Activated CD4-positive, alpha-beta T cell treated with anti-CD3 and anti-CD28 coated beads, Interleukin-2, amount 10 ng/mL, durations not matched to agents 7 days and 5 days (primary cell): ENCODE measurements at places on chromosomes 13 and 19. TPM values are rescaled to one million over a fixed set of nuclear protein-coding genes. Genes with fewer than 3 reads are reported as not detected.
A peak's percentile ranks its signal among the peaks of the same experiment; 100 is the strongest.

Gene RFPL4AL1
- not detected for total RNA-seq

Gene COMP
- total RNA-seq = not detected

Gene PLPPR3
- total RNA-seq = not detected

DNA sequence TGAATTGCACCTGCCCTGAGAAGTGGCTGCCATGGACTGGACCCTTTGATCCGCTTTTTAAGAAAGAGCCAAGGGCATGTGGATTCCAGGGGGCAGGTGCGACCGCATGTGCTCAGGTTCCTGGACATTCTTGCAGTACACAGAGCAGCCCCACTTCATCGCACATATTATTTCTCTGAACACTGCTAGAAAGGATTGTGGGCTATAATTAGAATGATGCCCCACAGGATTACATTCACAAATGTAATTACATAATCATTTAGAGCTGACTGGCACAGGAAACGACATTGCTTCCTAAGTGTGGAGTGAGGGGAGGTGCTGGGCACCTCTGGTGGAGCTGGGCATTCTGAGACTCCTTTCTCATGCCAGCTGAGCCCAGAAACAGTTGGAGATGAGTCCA is 37.5 kb upstream of the VSTM2B start:
- H3K27ac ChIP-seq = no peak overlapping the region
- H3K4me1 ChIP-seq = no peaks in the 10 kb centered on the region
- H3K36me3 ChIP-seq = no peaks in the 10 kb centered on the region
- no peak for DNase-seq
- H3K4me3 ChIP-seq = no peak overlapping the region
- peaks cover 14% of the 10 kb centered on the region for H3K27me3 ChIP-seq

- H3K27ac ChIP-seq = no peak overlapping the region
- no peak overlapping the region for H3K4me3 ChIP-seq
- no peaks in the 10 kb centered on the region for H3K27me3 ChIP-seq
- H3K4me1 ChIP-seq = no peaks in the 10 kb centered on the region
These were observed 403.1 kb downstream of the SPRY2 start for GRCh38 chr13:79937771-79938216.

- no peak overlapping the region for H3K27ac ChIP-seq
- DNase-seq = no peak
- H3K4me1 ChIP-seq = peaks cover 3% of the 10 kb centered on the region
- no peak overlapping the region for H3K4me3 ChIP-seq
- no peaks in the 10 kb centered on the region for H3K36me3 ChIP-seq
These were observed 13.1 kb upstream of the NPAS1 start for GRCh38 chr19:47006496-47006895.

GRCh38 chr13:75480671-75481175 is 1.2 kb downstream of the TBC1D4 start:
- H3K36me3 ChIP-seq = no peaks in the 10 kb centered on the region
- H3K4me1 ChIP-seq = peaks cover 16% of the 10 kb centered on the region
- peak overlapping the region; percentile 74 for H3K4me3 ChIP-seq
- H3K27me3 ChIP-seq = peaks cover 68% of the 10 kb centered on the region
- no peak overlapping the region for H3K27ac ChIP-seq

GRCh38 chr19:44800461-44800860 is 8.4 kb upstream of the BCAM start:
- DNase-seq = peak; percentile 90
- no peaks in the 10 kb centered on the region for H3K36me3 ChIP-seq
- H3K27me3 ChIP-seq = no peaks in the 10 kb centered on the region
- peaks cover 23% of the 10 kb centered on the region for H3K4me1 ChIP-seq
- no peak overlapping the region for H3K4me3 ChIP-seq
- no peak overlapping the region for H3K27ac ChIP-seq

GRCh38 chr13:108708921-108709320 is 79.5 kb downstream of the MYO16 start:
- H3K27ac ChIP-seq = no peak overlapping the region
- H3K4me1 ChIP-seq = no peaks in the 10 kb centered on the region
- no peak overlapping the region for H3K4me3 ChIP-seq
- no peak for DNase-seq
- H3K27me3 ChIP-seq = no peaks in the 10 kb centered on the region
- H3K36me3 ChIP-seq = no peaks in the 10 kb centered on the region

DNA sequence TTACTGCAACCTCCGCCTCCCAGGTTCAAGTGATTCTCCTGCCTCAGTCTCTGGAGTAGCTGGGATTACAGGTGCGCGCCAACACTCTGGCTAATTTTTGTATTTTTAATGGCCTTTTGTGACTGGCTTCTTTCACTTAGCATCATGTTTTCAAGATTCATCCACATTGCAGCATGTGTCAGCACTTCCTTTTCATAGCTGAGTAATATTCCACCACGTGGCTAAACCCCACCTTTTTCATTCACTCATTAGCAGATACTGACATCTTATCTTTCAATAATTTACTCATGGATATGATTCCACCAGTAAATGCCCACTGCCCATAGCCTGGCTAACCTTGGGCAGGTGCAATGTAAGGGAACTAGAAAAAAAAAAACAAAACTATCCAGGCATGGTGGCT is 6.9 kb downstream of the C5AR1 start:
- no peak for DNase-seq
- H3K27me3 ChIP-seq = peaks cover 9% of the 10 kb centered on the region

GRCh38 chr13:37576601-37577000 is 22.0 kb downstream of the POSTN start:
- no peaks in the 10 kb centered on the region for H3K36me3 ChIP-seq
- no peak for DNase-seq
- H3K27me3 ChIP-seq = no peaks in the 10 kb centered on the region
- no peak overlapping the region for H3K4me3 ChIP-seq

DNA sequence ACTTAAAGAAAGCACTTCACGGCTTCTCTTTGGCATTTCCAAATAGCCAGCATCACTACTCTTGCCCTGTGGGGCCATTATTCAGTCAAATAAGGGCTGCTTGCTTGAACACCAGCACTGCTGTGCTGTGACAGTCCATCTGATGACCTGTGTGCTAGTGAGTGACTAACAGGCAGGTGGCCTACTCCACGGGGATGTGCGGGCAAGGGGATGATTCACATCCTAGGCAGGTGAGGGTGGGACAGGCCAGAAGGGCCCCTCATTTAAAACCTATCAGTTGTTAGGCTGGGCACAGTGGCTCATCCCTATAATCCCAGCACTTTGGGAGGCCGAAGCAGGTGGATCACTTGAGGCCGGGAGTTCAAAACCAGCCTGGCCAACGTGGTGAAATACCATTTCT is 8.2 kb downstream of the CCNE1 start:
- H3K4me3 ChIP-seq = no peak overlapping the region
- no peak overlapping the region for H3K27ac ChIP-seq
- peaks cover 18% of the 10 kb centered on the region for H3K4me1 ChIP-seq
- DNase-seq = no peak
- no peaks in the 10 kb centered on the region for H3K27me3 ChIP-seq

GRCh38 chr19:58054901-58055874 is 3.9 kb upstream of the ZNF135 start:
- H3K27me3 ChIP-seq = no peaks in the 10 kb centered on the region
- DNase-seq = no peak
- H3K36me3 ChIP-seq = peaks cover 27% of the 10 kb centered on the region
- H3K27ac ChIP-seq = no peak overlapping the region
- peak overlapping the region; percentile 19 for H3K4me3 ChIP-seq
